Spleen (tissue), 13 donors: ENCODE measurements at places on chromosomes 3 and 15. TPM values are rescaled to one million over a fixed set of nuclear protein-coding genes. Genes with fewer than 3 reads are reported as not detected.

DNA sequence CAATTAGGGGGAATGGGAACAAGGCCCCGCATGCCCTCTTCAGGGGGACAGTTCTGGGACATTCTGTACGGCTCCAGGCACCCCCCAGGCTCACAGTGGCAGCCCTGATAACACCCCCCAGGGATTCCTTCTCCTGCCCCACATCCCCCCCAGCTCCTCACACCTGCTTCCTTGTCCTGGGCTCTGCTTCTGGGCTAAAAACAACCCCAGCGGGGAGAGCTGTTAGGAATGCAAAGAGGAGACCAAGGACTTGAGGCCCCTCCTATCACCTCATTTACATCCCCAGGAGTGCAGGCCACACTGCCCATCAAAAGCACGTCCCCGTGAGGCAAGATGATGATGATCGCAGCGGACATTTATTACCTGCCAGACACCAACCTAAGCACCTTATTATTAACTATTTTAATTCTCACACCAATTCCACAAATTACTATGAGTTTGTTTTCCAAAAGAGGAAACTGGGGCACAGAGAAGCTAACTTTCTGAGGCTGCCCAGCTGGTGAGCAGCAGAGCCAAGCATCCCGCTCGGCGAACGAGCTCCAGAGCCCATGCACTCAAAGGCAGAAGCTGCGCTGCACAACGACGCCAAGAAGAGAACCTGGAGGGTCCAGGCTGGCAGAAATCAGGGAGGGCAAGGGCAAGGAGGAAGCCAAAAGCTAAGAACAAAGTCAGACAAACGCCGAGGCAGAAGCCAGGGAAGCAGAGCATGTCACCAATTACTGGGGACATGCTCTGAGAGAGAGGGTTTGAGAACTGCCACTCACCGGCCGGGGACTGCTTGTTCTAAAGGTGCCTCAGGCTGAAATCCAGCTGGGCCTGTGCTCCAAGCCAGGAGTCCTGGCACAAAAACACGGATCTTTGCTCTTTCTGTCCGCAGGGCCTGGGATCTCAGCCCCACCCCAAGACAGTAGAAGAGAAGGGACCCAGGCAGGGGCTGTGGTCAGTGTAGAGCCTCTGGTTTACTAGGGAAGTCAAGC, 76.2 kb upstream of the NSMCE3 start:
- no peak for DNase-seq

- DNase-seq, result no peak
Measured at GRCh38 chr3:171556574-171557145, 96.5 kb upstream of the TNIK start.

- DNase-seq, result no peak
Measured at GRCh38 chr3:195031574-195032003, 239.4 kb downstream of the XXYLT1 start.

The FYTTD1 gene
- total RNA-seq, result 30.0 TPM

DNA sequence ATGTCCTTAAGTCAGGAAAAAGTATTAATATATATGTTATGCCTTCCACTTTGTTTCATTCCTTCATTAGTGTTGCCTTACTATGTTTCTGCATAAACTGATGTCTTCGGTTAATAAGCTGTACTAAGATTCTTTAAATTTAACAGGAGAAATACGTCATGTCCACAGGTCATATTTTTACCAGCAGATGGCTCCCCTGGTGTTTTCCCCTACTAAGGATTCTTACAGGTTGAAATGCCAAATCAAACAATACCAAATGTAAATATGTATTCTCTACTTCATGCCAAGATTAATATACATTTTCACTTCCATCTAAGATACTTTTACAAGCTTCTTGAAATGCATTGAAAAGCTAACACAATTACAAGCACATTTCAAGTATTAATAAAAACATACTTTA, 1602.1 kb downstream of the SI start:
- DNase-seq, result no peak

- no peak for DNase-seq
Measured at GRCh38 chr3:124963755-124964154, 29.2 kb upstream of the MUC13 start.

- no peak for DNase-seq
Measured at GRCh38 chr15:25937796-25938195, 74.7 kb upstream of the ATP10A start.

The CCR5 gene
- 5.0 TPM for total RNA-seq

The ESYT3 gene
- not detected for total RNA-seq

DNA sequence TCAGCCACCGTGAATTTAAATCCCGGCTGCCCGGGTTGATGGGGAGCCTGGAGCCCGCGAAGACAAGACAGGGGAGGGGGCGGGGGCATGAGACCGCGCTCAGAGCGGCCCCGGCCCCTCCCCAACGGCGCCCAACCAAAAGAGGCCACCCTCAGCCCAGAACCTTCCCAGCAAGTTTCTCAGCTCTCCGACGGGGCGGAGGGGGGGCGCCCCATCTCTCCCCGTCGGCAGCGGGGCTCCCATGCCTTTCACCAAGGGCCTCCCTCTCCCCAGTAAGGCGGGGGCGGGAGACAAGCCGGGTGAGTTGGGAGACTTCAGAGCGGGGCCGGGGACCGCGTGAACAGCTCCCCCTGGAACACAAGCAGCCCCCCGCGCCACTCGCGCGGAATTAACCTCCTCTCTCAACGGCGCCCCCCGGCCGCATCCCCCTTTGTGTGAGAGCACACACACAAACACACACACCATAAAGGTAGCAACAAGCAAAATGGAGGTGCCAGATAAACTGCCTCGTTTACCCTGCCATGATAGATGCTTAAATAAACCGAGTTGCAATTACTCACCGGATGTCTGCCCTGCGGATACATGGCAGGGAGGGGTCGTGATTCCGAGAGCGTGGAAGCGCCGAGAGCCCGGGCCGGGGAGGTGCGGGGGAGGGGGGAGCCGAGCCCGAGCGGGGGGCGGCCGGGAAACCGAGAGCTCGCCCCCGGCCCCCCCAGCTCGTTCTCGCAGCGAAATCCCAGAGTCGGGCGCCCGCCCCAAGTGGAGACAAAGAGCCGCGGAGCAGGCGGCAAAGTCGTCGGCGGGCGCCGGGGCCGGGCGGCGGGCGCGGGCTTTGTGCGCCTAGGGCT, 1.3 kb downstream of the TLE3 start:
- DNase-seq, result peak; percentile 92

DNA sequence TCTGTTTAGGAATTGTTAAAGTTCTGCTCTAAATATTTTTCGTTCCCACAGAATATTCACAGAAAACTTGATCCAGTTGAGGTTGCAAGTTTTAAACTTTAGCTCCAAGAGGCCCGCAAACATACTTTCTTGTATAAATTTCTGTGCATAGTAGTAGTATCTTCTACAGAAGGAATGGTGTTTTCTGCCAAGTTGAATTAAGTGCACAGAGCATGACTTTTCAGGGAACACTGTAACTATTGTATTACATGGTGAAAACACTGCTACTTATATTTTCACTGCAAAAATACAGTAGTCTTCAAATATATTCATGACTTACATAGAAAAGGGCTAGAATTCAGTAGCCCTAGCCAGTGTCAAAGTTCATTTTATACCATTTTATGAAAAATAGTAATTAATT, 67.0 kb downstream of the SUCNR1 start:
- no peak for DNase-seq

DNA sequence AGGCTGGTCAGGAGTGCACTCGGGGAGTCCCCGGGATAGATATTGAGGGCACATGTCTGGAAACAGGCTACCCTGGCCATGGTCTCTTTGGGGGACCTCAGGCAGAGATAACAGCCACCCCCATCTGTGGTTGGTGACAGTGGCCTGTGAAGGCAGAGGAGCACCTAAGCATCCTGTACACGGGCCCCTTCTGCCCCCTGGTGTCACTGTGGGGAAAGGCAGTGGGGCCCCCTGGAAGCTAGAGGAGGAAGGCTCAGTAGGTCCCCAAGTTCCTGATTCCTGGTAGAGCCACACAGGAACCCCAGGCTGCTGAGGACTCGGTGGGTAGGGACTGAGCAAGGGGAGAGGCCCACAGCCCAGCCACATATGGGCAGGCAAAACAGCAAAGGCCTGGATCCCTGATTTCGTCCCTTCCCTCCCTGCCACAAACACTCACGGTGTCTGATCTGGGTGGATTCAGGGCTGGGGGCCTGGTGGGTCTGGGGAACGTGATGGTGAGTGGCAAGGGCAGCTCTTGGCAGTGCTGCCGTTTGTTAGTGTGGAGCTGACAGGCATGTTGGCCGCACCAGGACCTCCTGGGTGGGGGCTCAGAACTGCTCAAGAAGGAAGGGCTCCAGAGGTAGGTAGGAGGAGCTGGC, 14.1 kb upstream of the CXCR6 start:
- DNase-seq, result peak; percentile 83

The RPSA gene
- 947 TPM for total RNA-seq

The CLDN18 gene
- not detected for total RNA-seq

- no peak for DNase-seq
Measured at GRCh38 chr3:99315896-99316295, 322.5 kb upstream of the COL8A1 start.

GRCh38 chr15:74956648-74957475, at the start of gene RPP25:
Gene RPP25, minus strand, starts transcription at chr15:74956772. Its CDS starts 189 bp downstream, at chr15:74956583.
- peak; percentile 93 for DNase-seq

The P3H2 gene
- total RNA-seq, result 70.6 TPM

The SHC4 gene
- 0.27 TPM for total RNA-seq

- no peak for DNase-seq
Measured at GRCh38 chr3:54856271-54856670, 71.6 kb downstream of the LRTM1 start.

- DNase-seq, result no peak
Measured at GRCh38 chr3:12454076-12454815, 30.0 kb upstream of the TSEN2 start.

The ACVR2B gene
- total RNA-seq, result 8.4 TPM

- DNase-seq, result no peak
Measured at GRCh38 chr3:114421204-114421603, 127.4 kb downstream of the TIGIT start.
